GM12878 (cell line): ENCODE measurements at places on chromosomes 4 and X. TPM values are rescaled to one million over a fixed set of nuclear protein-coding genes. Genes with fewer than 3 reads are reported as not detected.

SLC16A2 gene
- total RNA-seq, result 0.08 and 0.13 TPM in 2 replicates

TLR8 gene
- total RNA-seq, result not detected in 2 replicates

EXOC1L gene
- not detected in 2 replicates for total RNA-seq

CDKL5 gene
- 14.5 and 15.3 TPM in 2 replicates for total RNA-seq

PRSS12 gene
- 0.48 TPM in 1 of 2 replicates, not detected in the other for total RNA-seq

STS gene
- total RNA-seq, result 5.3 and 6.1 TPM in 2 replicates

UCHL1 gene
- 102 and 107 TPM in 2 replicates for total RNA-seq

MND1 gene
- 20.3 TPM in 2 replicates for total RNA-seq

POLR2B gene
- 101 and 103 TPM in 2 replicates for total RNA-seq

POF1B gene
- total RNA-seq, result 0.64 and 1.1 TPM in 2 replicates

GRCh38 chr4:83114576-83114975, at the start of gene PLAC8:
Gene PLAC8 (minus strand): TSS chr4:83114729. CDS start chr4:83107921, 6,808 bp downstream.
- peak; percentile 92 for DNase-seq

- DNase-seq, result no peak
Measured at GRCh38 chrX:152072236-152072635, 66.1 kb downstream of the MAGEA10 start.

- no peak for DNase-seq
Measured at GRCh38 chr4:120826853-120827252, 95.7 kb downstream of the PRDM5 start.

- no peak for DNase-seq
Measured at GRCh38 chr4:26878794-26879391, 18.3 kb downstream of the STIM2 start.

- no peak for DNase-seq
Measured at GRCh38 chrX:27893211-27893610, 85.4 kb downstream of the MAGEB10 start.

GRCh38 chr4:93302310-93302709, 526.2 kb upstream of the ATOH1 start:
- DNase-seq, result no peak

- DNase-seq, result no peak
Measured at GRCh38 chrX:8306291-8306925, 135.3 kb upstream of the VCX2 start.

- no peak for DNase-seq
Measured at GRCh38 chrX:53594354-53594753, 92.2 kb downstream of the HUWE1 start.

DNA sequence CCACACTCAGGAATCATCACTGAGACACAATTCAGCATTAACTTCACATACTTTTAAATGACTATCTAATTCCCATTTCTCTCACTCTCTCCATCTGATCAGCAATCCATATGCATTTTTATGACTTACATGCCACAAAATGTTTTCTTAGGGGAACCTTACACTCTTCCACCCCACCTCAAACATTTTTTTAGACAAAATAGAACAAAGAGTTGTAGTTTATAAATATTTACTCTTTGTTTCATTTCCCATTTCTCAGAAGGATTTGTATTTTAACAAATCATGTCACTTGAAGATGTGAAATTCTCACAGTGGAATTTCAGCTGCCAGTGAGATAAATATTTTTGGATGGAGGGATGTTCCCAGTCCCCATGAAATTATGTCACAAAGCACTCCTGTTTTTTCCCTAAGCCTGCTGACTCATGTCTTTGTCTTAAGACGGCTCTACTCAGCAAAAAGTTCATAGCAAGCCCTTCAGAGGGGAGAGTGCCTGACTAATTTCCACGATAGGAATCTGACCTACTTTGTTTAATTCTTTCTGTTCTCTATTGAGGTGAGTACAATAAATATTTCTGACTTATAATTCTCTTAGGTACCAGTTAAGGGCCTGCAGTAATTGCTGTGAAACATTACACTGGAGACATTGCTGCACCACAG, 257.7 kb downstream of the THOC2 start:
- DNase-seq, result no peak

- no peak for DNase-seq
Measured at GRCh38 chr4:38313999-38314561, 349.9 kb upstream of the KLF3 start.

- DNase-seq, result no peak
Measured at GRCh38 chr4:182257503-182257902, 14.3 kb downstream of the TENM3 start.

GRCh38 chr4:86706923-86707597, 112.9 kb downstream of the PTPN13 start:
- DNase-seq, result no peak

DNA sequence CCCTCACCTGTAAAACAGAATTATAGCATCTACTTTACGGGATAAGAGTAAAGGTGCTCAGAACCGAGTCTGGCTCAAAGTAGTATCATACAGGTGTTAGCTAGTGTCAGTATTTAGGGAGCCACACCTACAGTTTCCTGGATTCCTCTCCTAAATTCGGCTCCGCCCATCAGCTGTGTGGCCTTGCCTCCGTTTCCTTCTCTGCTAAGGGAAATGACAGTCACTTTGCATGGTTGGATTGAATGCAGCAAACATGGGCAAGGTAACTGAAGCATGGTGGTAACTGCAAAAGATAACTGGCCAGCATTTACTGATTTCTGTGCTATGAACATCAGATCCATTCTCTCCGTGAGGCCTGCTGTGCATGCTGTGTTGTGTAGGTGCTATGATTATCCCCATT, 2.8 kb downstream of the PPP1R3F start:
- DNase-seq, result no peak

GRCh38 chr4:113064244-113064643, 14.8 kb downstream of the ANK2 start:
- DNase-seq, result no peak

- no peak for DNase-seq
Measured at GRCh38 chr4:47814618-47815295, 23.1 kb downstream of the CORIN start.

- no peak for DNase-seq
Measured at GRCh38 chr4:147786031-147786430, 54.1 kb downstream of the ARHGAP10 start.

GRCh38 chr4:1299301-1299860, 9.7 kb downstream of the MAEA start:
- no peak for DNase-seq

DNA sequence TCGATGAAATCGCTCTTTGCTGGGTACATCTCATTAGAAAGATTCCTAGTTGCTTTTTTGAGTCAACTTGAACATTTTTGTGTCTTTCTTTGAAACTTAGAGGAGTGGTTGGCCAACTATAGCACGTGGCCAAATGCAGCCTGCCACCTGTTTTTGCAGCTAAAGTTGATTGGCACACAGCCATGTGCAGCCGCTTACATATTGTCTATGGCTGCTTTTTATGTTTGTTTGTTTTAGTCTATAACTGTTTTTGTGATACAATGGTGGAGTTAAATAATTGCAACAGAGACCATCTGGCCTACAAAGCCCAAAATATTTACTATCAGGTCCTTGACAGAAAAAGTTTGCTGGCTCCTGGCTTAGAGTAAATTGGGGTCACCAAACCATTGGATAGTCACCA, 86.3 kb downstream of the CLCN4 start:
- DNase-seq, result no peak

- no peak for DNase-seq
Measured at GRCh38 chr4:98659741-98660462, 1.5 kb upstream of the TSPAN5 start.

GRCh38 chr4:177128306-177128705, 181.4 kb upstream of the NEIL3 start:
- DNase-seq, result no peak

- DNase-seq, result no peak
Measured at GRCh38 chr4:176504118-176504517, 184.4 kb downstream of the SPCS3 start.

DNA sequence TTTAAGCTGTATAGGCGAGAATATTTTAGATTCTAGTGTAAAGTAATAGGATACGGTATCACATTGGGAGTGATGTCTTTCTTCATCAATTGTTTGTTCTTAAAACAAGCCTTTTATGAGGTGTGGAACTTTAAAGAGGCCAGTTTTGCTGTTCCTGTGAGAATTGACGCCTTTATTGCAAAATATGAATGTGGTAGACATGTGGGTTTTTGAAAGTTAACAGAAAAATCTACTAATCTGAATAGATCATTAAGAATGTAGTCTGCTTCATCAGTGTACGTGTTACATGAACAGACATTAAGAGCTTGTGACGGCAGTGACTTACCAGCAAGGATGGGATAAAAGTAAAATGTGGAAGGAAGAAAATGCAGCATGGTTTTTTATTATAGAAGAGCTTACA, 63.8 kb downstream of the STOX2 start:
- DNase-seq, result no peak

- DNase-seq, result no peak
Measured at GRCh38 chr4:130808492-130808891, 1712.5 kb downstream of the C4orf33 start.

DNA sequence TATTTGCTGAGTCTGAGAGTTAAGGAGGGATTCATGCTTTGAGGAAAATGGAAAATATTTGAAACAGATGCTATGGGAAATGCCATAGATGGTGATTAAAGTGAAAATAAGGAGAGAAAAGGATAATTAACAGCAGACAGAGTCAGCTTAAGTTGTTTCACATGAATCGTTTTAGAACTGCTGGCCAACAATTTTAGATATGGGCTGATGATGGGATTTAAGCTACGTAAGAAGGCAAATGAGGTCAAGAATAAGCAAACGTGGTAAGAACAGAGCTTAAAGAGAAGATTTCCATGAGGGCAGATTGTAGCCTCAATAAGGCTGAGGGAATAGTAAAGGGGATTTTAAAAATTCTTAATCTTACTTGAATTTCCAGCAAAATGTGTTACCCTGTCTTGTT, 77.9 kb downstream of the MFAP3L start:
- DNase-seq, result no peak
